ENCODE measurements at places on chromosomes 11 and 22.
A peak's percentile ranks its signal among the peaks of the same experiment; 100 is the strongest.

- DNase-seq, result no peak
Observed at GRCh38 chr11:27795955-27796861, 96.0 kb upstream of the BDNF start.

DNA sequence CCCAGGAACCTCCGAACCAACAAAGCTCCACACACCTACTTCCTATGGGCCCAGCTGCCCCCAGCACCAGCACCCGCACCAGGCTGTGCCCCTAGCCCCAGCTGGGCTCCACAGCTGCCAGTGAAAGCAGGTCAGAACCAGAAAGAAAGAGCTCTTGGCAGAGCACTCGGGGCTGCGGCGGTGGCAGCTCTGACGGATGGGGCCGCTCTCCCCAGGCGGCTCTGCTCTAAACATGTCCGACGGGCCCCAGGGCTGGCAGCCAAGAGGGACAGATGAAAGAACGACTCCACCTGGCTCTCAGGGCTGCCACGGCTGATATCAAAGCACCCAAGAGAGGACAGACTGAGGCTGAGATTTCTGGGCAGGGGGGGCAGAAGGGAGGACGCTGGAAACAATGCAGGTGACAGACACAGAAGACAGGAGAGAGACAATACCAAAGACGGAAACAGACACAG, 25.7 kb downstream of the LRFN4 start:
- no peak for DNase-seq

DNA sequence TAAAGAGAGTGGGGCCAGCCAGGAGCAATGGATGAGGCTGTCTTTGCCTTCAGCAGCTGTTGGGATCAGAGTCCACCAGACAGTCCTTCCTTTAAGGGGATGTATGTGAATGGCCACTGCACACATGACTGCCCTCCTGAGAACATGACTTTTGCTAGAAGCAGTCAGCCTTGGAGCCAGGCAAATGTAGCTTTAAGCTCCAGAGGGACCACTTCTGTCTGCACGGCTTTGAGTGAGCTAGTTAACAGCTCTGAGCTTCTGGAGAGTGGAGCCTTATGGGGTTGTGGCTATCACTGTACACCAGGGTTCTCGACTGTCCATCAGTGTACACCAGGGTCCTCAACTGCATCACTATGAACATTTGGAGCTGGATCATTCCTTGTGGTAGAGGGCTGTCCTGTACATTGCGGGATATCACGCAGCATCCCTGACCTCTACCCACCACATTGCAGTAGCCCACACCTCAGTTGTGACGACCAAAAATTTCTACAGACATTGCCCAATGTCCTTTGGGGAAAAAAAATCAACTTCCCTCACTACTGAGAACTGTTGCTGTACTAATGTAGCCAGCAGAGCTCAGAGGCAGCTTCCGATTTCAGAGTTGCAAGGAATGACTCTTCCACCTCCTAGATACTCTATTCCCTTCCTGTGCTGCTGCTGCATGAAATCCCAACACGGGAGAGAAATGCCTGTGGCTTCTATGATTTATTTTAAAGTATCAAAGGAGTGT, 169.4 kb downstream of the MYO18B start:
- DNase-seq, result no peak

- DNase-seq, result no peak
Observed at GRCh38 chr22:19003508-19003907, 67.4 kb upstream of the PRODH start.

DNA sequence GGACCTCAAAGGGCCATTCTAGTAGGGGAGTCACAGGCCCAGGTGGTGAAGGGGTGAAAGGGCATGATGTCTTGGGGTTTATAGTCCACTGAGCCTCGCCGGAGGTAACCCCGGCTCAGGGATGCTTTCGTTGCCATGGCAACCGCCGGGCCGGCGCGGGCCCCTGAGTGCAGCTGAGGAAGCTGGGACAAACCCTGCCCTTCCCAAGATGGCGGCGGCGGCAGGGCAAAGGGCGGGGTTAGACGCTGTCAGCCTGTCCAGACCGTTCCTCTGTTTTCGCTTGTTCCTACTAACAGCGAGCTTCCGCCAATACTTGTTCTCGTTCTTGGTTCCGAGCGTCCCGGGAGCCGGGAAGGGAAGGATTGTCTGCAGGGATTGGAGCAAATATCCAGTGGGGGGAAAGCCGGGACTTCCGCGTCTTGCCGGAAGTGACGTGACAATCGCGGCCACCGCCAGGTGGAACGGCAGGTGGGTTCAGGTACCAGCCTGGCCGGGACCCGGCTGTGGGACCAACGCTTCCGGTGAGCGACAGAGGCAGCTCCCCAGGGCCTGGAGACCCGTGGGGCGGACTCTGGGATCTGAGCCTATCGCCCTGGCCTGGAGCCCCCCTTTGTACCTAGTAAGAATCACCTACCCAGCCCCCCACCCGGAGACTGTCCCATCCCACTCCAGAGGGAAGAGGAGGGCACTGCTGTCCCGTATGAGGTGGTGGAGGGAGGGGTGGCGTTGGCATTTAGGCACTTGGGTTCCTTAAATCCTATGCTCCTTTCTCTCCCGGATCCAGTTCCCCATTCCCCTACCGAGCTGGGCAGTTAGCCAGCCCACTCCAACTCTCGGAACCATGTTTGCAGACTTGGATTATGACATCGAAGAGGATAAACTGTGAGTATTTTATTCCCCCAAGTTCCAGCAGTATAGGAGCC, at the start of gene PICK1:
Gene PICK1, plus strand, starts transcription at position 436 of the 923 bp plus-strand sequence. Its CDS starts 406 bp downstream, at position 842.
- peak; percentile 60 for DNase-seq

- no peak for DNase-seq
Observed at GRCh38 chr11:57251037-57251436, 14.0 kb upstream of the APLNR start.

- no peak for DNase-seq
Observed at GRCh38 chr22:34620161-34620560, 445.8 kb upstream of the ISX start.

GRCh38 chr11:35230388-35230787, 91.4 kb downstream of the CD44 start:
- DNase-seq, result no peak

DNA sequence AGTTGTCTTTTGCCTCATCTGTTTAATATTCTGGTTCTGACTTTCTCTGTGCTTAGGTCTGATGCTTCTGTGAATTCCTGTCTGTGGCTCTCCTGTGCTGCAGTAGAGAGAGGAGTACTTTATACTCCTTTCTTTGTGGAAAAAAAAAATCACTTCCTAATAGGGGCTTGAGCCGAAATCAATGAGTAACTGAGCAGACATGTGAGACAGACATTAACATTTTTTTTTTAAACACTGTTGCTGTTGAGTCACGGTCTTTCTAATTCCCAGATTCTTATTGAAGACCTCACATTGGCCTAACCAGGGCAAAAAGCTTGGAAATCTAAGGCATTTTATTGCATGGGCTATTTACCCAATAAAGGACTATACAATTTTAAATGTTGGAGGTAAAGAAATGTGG, 86.1 kb downstream of the GRM5 start:
- DNase-seq, result no peak

DNA sequence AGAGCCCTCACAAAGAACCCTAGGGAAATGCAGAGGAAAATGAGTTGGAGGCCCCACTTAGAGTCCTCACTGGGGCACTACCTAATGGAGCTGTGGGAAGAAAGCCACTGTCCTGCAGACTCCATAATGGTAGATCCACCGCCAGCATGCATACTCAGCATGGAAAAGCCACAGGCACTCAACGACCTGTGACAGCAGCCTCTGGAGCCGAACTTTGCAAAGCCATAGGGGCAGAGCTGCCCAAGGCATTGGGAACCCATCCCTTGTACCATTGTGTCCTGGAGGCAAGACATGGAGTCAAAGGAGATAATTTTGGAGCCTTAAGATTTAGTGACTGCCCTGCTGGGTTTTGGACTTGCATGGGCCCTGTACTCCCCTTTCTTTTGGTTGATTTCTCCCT, 18.8 kb downstream of the BBOX1 start:
- no peak for DNase-seq

GRCh38 chr11:93330446-93330984, at the start of gene DEUP1:
DEUP1 (plus strand) TSS chr11:93330742; CDS start chr11:93332260, 1,518 bp downstream.
- peak; percentile 10 for DNase-seq

DNA sequence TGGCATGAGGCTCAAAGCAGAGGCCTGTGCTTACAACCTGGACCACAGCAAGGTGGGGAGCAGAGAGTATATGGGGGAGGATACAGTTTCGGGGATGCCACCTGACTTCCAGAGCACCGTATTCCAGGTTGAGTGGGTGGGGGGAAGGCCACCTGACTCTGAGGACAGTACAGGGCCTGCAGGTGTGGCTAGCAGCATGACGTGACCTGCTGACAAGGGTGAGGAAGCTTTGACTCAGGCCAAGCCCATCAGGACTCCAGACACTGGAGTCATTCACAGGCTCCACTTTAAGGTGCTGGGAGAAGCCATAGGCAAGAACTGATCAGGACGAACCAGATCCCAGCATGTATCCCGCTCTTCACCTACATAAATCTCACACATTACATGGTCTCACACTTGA, 34.6 kb upstream of the CRTAM start:
- DNase-seq, result no peak

DNA sequence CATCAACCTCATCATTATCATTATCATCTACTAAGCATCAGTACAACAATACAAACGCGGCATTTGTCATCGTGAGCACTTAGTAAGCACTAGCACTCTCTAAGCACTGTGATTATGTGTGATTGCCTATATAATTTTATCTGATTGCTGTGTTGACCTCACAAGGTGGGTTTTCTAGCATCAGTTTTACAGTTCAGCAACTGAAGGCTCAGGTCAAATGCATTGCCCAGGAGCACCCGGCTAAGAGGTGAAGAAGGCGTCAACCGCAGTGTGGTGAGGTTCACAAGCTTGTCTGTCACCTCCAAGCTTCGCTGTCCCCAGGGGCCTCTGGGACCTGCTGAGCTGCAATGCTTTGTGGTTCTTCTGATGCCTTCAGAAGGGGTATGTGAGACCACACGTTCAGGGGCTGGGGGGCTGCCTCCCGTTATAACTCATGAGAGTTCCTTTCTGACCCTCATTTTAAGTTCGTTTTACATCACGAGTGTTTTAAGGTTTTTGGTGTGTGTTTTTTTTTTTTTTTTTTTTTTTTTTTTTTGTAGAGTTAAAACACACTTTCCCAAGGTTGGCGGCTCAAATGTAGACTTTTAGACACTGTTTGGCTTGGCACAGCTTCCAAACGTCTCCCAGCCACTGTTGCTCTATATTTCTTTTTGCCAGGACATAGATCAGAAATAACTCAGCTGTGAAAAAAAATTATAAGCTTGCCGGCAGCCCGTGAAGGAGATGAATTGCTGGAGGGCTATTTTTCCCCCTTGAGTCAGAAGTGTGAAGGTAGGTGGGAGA, 33.8 kb upstream of the SCUBE1 start:
- no peak for DNase-seq

- DNase-seq, result no peak
Observed at GRCh38 chr11:72740562-72741428, 11.4 kb downstream of the ARAP1 start.

- DNase-seq, result no peak
Observed at GRCh38 chr11:66048547-66049323, at the start of gene GAL3ST3. GAL3ST3 (minus strand) TSS chr11:66049161; CDS start chr11:66045415, 3,746 bp downstream.

DNA sequence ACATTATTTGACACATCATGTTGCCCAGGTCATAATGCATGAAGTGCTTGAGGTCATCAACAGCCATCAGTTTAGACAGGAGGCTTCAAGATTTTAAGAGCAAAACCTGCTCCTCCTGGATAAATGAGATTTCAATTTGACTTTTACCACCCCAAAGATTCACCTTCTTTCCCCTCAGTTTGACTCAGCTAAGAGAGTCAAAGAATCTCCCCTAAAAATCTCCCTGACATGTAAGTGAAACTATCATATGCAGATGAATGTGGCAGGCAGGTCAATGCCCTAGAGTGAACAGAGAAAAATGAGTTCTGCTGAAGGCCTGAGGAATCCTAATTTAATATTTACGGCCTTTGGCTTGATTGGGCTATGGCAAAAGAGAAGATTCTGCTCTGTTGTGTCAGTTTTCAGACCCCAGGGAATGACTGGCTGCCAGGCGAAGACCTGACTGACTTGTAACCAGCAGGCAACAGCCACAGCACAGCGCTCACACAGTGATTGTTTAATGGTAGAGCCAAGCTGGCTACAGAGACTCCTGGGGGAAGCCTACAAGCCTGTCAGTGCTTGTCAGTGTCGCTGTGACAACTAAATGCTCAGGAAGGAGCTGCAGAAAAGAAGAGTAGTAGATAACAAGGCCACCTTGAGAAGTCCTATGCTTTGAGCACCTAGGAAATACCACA, 491.2 kb upstream of the LRRC4C start:
- no peak for DNase-seq

DNA sequence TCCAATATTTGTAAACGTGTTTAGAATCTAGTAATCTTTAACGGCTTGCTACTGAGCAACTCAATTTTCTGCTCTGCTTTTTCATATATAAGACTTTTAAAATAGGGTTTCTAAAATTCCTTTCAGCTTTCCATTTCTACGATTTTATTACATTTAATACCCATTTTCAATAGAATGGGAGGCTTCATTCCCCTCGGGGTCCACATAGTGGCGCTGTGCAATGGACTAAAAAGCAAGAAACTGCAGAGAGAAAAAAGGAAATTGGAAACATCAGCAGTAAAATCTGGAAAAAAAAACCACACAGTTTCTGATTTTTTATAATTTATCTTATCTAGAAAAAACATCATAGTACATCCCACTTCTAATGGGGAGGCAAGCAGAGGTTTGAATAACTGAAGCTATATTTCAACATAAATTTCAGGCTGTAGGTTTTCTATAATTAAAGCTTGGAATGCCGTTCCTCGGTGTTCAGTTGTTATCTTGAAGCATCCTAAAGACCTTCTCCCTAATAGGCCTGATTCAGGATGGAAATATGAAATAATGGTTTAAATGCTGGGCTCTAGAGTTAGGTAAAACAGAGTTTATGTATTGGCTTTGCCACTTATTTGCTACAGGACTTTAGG, 18.7 kb upstream of the JHY start:
- no peak for DNase-seq

DNA sequence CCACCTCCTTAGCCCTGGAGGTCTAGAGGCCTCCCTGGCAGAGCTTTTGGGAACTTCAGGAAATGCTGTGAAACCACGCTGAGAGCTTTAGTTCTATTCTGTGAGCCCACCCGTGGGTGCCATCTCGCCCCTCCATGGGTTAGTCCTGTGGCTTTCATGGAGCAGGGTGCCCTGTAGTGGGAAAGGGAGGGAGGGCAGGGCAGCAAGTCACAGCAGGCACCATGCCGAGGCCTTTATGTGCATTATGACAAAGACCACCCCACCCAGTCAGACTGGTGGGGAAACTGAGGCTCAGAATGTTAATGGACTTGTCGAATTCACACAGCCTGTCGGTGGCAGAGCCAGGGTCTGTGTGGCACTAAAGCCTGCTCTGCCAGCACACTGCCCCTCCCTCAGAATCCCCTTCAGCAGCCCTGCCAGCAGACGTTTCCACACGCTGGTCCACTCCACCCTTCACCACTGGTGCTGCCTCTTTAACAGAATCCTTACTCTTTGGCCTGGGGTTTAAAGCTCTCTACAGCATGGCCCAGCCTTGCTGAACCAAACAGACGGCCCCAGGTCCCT, 13.4 kb downstream of the TMPRSS13 start:
- no peak for DNase-seq

- DNase-seq, result no peak
Observed at GRCh38 chr22:17194213-17194612, 25.0 kb downstream of the ADA2 start.

- DNase-seq, result no peak
Observed at GRCh38 chr11:13927481-13927880, 35.0 kb upstream of the SPON1 start.

GRCh38 chr11:7512525-7513233, 1.1 kb upstream of the PPFIBP2 start:
- DNase-seq, result no peak

GRCh38 chr11:93541884-93542810, 1.0 kb downstream of the SMCO4 start:
- DNase-seq, result no peak
